Left lobe of liver (tissue), 2 donors: ENCODE measurements at places on chromosomes 12 and 14. TPM values are rescaled to one million over a fixed set of nuclear protein-coding genes. Genes with fewer than 3 reads are reported as not detected.

EIF2S3B gene
- 0.20 TPM for total RNA-seq

DNA sequence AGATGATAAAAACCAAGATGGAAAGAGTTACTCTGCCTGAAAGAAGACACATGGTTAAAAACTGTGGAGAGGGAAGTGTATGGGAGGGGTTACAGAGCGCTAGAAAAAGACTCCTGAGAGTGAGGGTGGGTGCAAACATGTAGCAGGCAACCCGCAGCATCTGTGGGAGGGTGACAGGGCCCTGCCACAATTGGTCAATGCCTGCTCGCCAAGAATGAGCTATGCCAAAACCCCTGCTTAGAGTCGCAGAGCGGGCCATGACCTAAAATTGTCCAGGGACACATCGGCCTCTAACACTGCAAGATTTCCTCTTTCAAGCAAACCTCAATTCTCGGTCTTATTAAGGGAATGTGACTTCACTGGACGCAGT is 700 bp downstream of the PRKAG1 start:
- DNase-seq, result no peak

NTF3 gene
- 4.6 TPM for total RNA-seq

- no peak for DNase-seq
Measured at GRCh38 chr14:51447411-51447810, 204.3 kb upstream of the FRMD6 start.

DNA sequence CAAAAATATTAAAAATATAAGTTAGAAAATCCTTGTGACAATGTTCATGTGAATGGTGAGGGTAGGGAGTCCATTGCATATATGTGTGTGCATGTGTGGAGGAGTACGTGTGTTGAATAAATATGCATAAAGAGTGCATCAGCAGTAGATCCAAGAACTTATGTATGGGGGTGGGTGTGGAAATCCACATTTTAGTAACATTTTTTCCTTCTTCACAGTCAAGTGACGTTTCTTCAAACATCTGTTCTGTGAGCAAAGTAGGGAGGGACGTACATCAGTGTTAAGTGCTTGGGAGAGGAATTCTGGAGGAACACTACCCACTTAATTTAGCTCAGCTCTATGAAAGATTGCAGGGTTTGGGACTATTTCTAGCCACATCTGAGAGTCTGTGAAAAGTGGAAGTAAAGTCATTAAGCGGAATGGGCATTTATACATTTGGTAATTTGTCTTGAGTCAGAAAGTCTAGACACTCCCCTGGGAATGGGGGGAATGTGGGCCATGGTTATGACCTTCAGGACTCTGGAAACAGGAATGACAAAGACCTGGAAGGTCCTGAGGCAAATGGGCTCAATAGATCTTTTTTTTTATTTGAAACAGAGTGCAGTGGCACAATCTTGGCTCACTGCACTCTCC is 156.4 kb upstream of the PLXNC1 start:
- DNase-seq, result no peak
